ENCODE measurements at places on chromosomes 6 and 20. TPM values are rescaled to one million over a fixed set of nuclear protein-coding genes. Genes with fewer than 3 reads are reported as not detected.

MICA gene
- polyA plus RNA-seq = 23.8 TPM

SIM1 gene
- not detected for polyA plus RNA-seq

ZSCAN23 gene
- polyA plus RNA-seq = 3.5 TPM

BNIP5 gene
- polyA plus RNA-seq = not detected

DLL1 gene
- 22.1 TPM for polyA plus RNA-seq

CPNE5 gene
- polyA plus RNA-seq = 3.3 TPM

DNA sequence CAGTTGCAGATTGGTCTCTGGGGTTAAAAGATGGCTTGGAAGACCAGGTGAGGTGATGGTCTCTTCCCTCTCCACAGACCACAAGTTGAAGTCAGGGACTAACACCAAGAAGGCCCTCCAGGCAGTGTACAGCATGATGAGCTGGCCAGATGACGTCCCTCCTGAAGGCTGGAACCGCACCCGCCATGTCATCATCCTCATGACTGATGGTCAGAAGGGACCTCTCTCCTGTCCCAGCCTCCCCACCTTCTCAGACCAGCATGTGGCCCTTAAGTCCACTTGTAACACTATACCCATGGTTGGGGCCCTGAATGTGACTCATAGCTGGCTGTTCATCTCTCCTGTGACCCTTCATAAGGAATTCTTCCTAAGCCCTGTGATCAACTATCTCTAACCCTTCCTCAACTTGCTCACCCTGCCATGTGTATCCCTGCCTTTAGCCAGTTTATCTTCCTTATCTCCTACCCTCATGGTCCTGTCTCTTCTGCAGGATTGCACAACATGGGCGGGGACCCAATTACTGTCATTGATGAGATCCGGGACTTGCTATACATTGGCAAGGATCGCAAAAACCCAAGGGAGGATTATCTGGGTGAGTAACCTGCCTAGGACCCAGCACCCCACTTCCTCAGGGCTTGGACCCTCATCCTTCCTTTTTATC is 3.0 kb downstream of the CFB start:
- no peak for DNase-seq

DNA sequence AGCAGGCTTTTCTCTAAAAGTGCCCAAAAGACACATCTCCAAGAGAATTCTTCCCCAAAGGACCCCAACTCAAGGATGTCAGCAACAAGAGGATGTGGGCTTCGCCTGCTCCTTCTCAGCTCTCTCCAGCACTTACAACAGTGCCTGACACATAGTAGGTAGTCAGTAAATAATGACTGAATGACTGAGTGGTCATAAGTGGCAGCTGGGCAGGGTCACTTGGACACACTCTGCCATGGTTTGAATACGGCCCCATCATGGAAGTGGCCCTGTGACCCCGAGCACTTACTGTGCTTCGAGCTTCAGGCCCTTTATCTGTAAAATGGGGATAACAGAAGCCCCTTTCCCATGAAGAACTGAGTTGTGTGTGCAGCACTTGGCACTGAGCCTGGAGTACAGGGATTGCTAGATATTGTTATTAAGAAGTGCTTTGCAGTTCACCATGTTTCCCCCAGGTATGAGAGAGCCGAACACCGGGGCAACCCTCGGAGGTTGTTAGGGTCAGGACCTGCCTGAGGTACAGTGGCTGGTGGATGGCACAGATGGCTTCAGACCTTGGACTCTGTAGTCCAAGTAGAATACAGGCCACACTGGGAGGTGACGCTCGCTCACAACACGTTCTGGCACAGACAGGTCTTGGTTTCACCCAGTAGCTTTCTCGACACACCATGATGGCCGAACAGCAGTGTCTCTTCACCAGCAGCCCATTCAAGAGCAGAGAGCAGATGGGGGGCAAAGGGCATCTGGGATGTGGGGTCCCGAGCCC is 56.0 kb downstream of the NOL4L start:
- no peak for DNase-seq

DNA sequence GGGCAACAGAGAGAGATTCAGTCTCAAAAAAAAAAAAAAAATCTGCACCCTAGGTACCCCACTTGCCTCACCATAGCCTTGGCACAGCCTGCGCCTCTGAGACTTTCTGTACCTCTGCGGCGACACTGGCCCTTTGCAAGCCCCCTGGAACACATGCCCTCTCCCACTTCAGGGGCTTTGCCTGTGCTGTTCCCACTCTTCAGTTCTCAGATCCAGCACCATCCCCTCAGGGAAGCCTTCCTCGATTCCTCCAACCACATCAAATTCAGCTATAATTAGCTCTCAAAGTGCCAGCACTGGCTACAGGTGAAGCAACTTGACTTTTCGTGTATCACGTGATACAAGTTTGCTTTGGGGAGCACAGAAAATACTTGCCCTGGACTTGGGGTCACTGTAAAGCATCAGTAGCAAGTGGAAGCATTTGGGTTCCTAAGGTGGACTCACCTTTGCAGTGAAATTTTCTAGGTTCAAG is 2.1 kb upstream of the UBE2V1 start:
- no peak for DNase-seq

DNA sequence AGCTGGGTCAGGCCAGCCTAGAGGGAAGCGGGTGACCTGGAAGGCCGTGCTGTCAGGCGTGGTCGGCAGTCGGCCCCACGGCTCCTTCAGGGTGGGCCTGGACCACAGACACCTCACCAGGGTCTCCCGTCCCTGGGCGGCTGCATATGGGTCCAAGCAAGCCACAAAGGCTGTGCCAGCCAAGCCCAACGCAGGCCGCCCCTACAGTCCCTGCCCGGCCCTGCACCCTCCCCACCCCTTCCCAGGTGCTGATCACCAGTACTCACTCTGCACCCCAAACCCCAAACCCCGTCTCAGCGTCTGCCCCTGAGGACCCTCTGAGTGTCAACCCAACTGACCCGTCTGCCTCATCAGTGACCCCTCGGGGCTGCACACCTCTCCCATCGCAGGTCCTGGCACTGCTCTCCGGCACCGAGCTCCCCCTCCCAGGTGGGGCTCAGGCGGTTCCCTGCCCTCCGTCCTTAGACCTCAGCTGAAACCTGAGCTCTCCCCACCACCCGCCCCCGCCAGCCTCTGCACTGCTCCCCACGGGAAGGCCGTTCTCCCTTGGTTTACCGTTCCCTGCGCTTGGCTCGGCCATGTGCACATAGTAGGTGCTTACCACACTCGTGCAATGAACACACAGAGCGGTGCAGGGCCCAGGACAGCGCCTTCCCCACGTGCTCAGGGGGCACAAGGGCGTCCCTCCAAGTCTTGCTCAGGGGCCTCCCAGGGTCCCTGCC is 1.5 kb upstream of the PPDPF start:
- DNase-seq = no peak

DNA sequence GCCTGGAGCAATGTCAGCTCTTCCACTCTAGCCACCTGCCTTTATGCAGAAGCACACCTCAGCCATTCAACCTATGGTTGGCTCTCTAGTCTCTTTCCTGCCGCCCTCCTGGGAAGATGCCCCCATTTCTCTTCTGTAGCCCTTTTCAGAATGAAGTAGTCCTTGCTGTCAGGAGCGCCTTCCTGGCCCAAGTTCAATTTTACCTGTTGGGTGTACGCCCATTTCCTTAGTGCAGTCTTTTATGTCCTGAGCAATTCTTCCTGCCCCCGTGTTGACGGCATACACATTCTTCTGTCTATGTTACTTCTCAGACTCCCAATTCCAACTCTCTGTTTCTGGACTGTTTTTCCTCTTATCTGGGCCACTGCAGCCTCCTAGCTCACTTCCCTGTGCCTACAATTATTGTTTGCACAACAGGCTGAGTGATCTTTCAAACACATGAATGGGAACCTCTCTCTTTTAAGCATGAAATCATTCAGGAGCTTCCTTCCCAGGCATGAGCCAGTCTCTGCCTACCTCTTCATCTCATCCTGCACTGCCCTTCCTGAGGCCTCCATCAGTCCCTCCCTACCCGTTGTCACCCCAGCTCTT is 389.2 kb downstream of the CD83 start:
- DNase-seq = no peak

DNA sequence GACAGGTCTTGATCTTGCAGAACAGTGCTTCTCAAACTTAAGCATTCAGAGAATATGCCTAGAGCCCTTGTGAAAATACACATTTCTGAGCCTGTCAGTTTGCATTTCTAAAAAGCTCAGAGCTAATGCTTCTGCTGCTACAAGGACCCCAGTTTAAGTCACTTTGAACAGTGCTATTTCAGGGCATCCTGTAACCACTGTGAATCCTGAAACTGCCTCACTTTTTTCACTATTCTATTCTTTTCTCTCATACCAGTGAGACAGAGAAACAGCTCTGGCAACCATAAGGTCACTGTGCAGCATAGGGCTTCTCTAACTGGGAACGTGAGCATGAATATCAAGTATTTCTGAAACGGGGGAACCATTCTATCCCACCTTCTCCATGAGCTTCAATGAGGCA is 51.2 kb downstream of the LGSN start:
- no peak for DNase-seq
